NCI-H2171 treated with DMSO at 0.1 percent for 48 hours (cell line): ENCODE measurements at places on chromosomes 1 and 21.

DNA sequence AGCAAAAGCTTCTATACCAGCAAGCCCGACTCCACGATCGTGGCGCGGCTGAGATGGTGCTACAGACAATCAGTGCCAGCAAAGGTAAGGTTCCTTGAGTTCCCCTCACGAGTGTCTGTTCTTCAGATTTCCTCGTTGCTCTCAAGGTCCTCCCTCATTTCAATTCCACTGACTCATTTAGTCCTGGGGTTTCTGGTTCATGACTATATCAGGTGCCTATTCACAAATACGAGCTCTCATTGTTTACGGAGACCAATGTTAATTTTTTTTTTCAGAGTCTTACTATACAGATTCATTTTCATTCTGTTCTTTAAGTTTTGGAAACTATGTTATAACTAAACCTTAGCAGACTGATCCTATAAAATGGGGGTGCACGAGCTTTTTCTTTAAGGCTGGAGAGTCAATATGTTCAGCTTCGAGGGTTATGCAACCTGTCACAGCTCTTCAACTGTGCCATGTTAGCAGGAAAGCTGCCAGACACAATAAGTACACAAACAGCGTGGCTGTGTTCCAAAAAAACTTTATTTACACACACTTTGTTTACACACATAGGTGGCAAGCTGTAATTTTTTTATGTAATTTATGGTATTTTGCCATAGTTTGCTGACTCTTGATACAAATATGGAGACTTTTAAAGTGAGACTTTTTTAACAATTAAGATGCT lies 134.3 kb downstream of the ZP4 start:
- DNase-seq, result peak; percentile 41

DNA sequence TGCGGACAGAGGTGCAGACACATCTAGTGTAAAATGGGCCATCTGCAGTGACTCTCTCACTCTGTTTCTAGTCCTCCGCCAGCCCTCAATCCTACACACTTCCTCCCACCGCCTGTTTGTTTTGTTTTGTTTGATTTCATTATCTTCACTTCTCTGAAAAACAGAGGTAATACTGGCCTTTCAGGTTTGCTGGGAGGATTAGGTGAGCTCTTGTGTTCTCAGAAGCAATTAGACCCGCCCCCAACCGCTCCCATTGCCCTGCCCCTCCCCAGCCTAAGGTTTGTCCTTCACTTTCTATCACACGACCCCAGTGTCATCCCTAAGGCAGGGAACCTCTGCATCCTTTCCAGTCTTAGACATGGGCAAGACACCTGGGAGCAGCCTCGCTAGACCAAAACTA lies 43.2 kb upstream of the TACSTD2 start:
- peak; percentile 7 for DNase-seq

DNA sequence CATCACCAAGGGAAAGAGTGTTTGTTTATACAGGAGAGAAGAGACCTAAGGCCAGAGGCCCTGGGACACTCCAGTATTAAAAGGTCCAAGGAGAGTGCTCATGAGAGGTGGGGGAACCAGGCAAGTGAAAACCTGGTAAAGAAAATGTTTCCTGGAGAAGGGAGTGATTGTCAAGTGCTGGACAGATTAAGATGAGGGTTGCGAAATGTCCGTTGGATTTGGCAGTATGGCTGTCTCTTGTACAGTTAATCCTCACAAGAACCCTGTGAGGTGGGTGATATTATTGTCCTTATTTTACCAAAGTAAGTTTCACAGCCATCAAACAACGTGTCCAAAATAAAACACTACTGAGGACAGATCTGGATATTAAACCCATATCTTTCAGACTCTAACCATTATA lies 44.2 kb downstream of the RPAP2 start:
- no peak for DNase-seq

GRCh38 chr1:81681114-81681513 lies 119.6 kb upstream of the ADGRL2 start:
- DNase-seq, result peak; percentile 12

DNA sequence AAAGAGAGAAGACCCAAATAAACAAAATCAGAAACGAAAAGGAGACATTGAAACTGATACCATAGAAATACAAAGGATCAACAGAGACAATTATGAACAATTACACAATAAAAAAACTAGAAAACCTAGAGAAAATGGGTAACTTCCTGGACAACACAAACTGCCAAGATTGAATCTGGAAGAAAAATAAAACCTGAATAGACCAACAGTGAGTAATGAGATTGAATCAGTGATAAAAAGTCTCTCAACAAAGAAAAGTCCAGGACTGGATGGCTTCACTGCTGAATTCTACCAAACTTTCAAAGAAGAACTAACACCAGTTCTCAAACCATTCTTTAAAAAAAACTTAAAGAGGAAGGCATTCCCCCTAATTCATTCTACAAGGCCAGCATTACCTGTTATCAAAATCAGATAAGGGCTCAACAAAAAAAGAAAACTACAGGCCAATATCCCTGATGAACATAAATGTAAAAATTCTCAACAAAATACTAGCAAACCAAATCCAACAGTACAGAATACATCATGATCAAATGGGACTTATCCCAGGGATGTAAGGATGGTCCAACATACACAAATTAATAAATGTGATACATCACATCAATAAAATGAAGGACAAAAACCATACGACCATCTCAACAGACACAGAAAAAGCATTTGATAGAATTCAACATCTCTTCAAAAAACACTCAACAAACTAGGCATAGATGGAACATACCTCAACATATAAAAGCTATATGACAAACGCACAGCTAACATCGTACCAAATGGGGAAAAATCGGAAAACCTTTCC lies 119.9 kb downstream of the ACBD6 start:
- no peak for DNase-seq
